Activated CD4-positive, alpha-beta T cell treated with anti-CD3 and anti-CD28 coated beads for 1 hour (primary cell): ENCODE measurements at places on chromosomes 1 and 21.
A peak's percentile ranks its signal among the peaks of the same experiment; 100 is the strongest.

GRCh38 chr1:169200319-169200718 lies 93.8 kb downstream of the ATP1B1 start:
- no peak for DNase-seq

GRCh38 chr21:26546446-26547097 lies 26.5 kb downstream of the CYYR1 start:
- no peak for DNase-seq

GRCh38 chr1:184866586-184866985 lies 107.7 kb downstream of the NIBAN1 start:
- DNase-seq, result no peak

GRCh38 chr1:205913451-205914154 lies 29.7 kb downstream of the SLC26A9 start:
- DNase-seq, result no peak

GRCh38 chr1:182629499-182630096 lies 25.4 kb upstream of the RGS16 start:
- DNase-seq, result peak; percentile 17

DNA sequence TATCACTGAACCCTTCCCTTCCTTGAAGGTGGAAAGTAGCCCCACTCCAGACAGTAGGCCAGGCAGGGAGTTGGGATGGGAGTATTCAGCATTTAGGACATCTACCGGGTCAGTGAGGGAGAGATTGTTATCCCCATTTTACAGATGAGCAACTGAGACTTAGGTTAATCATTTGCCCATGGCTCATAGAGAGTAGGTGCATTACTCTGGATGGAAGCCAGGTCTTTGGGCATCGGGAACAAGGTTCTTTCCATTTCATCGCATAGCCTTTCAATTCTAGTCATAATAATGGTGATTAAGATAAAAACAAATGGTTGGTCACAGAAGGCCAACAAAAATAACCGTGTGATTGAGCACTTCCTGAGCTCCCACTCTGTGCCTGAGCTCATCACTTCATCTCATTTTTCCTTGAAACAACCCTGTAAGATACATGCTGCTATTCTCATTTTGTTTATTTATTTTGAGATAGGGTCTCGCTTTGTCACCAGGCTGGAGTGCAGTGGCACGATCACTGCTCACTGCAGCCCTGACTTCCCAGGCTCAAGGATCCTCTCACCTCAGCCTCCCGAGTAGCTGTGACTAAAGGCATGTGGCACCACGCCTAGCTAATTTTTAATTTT lies 64.8 kb downstream of the NAV1 start:
- DNase-seq, result no peak

GRCh38 chr1:151491641-151492040 lies 19.5 kb upstream of the CGN start:
- no peak for DNase-seq

GRCh38 chr21:38433471-38433870 lies 64.8 kb downstream of the ERG start:
- DNase-seq, result no peak

DNA sequence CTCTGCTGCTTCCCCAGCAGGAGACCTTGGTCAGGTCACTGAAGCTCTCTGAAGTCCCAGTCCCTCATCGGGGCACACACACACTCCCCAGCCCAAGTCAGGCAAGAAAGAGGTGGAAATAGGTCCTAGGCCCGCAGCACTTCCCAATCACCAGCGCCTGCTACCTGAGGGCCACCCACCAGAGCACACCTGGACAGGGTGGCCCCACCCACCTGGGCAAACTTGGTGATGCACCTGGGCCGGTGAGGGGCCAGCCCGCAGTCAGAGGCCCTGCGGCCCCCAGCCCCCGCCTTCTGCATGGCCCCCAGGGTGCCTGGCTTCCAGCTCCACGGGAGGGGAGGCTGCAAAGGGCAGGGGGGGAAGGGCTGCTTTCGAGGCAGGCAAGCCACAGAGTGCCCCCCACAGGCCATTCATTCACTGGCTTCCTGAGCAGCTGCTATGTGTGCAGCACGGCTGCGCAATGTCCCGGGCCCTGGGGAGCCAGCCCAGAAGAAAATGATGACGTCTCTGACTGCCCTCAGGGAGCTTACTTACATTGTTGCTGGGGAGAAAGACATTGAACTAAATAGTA lies 4.7 kb downstream of the SH2D5 start:
- peak; percentile 7 for DNase-seq

GRCh38 chr1:81430236-81430938 lies 370.3 kb upstream of the ADGRL2 start:
- no peak for DNase-seq

GRCh38 chr1:172903581-172904220 lies 147.0 kb downstream of the TNFSF18 start:
- DNase-seq, result no peak

DNA sequence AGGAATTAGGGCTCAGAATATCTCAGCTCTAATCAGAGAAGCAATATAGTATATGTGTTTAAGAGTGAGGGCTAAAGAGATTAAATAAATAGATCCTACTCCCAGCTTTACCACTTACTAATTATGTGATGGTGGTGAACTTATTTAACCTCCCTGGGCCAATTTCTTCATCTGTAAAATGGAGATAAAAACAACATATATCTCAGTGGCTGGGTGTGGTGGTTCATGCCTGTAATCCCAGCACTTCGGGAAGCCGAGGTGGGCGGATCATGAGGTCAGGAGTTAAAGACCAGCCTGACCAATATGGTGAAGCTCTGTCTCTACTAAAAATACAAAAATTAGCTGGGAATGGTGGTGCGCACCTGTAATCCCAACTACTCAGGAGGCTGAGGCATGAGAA lies 135.2 kb downstream of the SLC44A5 start:
- no peak for DNase-seq

DNA sequence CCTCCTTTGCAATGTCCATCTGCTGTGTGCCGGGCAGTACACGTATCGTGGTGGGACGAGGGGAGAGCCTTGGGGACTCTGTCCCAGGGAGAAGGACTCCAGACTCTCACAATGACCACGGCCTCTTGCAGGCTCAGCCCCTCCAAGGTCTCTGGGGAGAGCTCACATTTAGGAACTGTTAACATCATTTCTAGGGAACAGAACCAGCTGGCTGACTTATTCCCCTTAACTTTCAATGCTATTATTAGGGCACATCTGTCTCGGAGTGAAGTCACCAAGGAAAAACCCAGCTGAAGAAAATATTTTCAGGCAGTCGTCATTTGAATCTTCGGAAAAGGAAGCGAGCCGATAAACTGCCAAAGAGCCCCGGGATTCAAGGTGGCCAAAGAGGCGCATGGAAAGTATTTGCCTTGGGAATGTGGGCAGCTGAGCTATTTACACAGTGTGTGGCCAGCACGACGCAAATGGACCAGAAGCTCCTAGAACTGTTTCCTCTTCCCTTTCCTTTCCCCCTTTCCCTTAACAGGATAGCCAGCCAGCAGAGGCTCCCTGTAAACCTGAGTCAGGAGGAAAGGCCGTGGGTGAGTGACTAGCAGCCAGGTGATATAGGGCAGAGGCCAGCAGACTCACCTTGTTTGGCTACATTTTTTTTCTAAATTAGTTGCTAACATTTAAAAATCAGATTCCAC lies 74.5 kb downstream of the ITPKB start:
- no peak for DNase-seq

GRCh38 chr1:38129473-38129872 lies 82.9 kb upstream of the POU3F1 start:
- no peak for DNase-seq

DNA sequence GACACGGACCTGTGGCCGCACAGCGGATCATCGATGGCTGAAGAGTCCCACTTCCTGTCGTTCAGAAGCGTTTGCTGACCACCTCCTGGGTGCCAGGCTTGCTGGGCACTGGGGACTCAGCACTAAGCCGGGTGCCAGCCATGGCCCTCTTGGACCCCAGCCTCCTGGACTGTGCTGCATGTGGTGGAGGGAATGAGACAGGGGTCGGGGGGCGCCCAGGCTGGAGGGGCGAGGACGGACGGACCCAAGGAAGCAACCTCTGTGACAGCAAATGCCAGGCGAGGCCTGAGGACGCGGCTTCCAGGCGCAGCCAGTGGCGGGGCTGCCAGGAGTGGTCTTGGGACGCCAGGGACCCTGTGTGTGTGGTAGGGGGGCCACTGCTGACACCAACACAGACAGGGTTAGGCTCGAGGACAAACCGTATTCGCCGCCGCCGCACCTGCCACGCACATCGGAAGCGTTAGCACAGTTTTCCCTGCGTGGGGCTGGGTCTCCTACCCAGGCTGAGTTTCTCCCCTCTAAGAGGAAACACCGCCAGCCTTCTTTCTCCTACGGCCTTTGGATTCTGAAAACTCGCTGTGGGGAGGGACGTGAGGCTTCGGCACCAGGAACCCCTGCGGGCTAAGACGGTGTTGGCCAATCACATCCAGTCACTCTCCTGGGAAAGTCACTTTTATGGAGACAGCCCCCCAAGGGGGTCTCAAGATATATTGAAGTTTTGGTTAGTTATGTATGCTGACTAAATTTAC lies 3.1 kb upstream of the MXRA8 start:
- DNase-seq, result no peak

- no peak for DNase-seq
These were observed 589.4 kb downstream of the PLPP3 start for GRCh38 chr1:55990007-55990406.

- no peak for DNase-seq
These were observed 158.7 kb downstream of the SIPA1L2 start for GRCh38 chr1:232471250-232471649.

GRCh38 chr1:7705908-7706216 lies 65.2 kb upstream of the VAMP3 start:
- no peak for DNase-seq

DNA sequence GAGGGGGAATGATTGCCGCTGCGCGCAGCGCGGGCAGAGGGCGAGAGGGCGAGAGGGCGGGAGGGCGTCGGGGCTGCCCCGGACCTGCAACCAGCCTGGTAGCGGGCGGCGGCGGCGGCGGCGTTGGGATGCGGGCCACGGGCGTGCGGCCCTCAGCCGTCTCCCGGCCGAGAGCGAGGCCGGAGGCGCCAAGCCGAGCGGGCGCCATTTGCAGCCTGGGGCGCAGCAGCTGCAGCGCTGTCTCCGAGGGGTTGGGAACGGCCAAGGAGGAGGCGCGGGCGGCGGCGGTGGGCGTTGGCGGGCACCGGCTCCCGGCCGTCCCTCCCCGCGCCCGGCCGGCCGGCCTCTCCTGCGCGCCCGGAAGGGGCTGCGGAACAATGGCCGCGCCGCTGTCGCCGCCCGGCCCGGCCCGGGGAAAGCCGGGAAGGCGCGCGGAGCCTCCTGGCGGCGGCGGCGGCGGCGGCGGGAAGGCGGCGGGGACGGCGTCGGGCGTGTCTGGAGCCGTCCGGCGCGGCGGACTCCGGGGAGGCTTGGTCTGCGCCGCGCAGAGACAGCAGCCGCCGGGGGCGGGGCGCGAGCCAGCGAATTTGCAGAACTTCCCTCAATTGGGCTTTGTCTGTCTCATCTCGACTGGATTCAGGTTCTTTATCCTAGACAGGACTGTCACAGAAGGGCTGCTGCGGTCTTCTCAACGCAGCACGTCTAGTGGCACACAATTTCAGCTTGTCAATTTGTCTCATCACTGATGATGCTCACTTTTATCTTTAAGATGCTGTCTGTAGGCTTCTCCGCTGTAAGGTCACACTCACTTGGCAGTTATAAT lies 35.7 kb downstream of the ZBTB8B start:
- no peak for DNase-seq

- no peak for DNase-seq
These were observed 677.8 kb downstream of the USP25 start for GRCh38 chr21:16407403-16408240.

- no peak for DNase-seq
These were observed 11.2 kb upstream of the VWA5B1 start for GRCh38 chr1:20279509-20279908.

- DNase-seq, result no peak
These were observed 27.7 kb upstream of the DMBX1 start for GRCh38 chr1:46461809-46462448.

DNA sequence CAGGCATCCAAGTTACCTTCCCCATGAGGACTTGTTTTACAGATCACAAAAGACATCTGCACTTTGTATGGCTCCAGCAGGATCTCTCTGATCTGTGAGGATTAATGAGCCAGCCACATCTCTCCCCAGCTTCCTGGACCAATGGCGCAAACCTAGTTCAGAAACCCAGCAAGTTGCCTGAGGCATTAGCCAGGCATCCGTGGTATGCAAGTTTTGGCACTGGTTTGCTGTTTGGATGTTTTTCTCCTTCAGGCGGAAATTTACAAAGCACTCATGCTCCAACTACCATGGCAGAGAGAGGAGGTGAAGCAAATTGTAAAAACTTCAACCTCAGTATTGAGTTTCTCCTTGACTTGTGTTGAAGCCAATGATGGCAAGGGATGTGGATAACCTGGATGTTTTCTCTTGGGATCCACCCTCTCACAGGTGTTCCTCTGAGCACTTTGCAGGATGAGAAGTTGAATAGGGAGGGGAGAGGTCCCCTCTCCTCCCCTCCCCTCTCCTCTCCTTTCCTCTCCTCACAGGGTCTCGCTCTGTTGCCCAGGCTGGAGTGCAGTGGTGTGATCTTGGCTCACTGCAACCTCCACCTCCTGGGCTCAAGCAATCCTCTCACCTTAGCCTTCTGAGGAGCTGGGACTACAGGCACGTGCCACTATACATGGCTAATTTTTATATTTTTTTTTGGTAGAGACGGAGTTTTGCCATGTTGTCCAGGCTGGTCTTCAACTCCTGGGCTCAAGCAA lies 25.6 kb upstream of the ENO1 start:
- DNase-seq, result no peak

DNA sequence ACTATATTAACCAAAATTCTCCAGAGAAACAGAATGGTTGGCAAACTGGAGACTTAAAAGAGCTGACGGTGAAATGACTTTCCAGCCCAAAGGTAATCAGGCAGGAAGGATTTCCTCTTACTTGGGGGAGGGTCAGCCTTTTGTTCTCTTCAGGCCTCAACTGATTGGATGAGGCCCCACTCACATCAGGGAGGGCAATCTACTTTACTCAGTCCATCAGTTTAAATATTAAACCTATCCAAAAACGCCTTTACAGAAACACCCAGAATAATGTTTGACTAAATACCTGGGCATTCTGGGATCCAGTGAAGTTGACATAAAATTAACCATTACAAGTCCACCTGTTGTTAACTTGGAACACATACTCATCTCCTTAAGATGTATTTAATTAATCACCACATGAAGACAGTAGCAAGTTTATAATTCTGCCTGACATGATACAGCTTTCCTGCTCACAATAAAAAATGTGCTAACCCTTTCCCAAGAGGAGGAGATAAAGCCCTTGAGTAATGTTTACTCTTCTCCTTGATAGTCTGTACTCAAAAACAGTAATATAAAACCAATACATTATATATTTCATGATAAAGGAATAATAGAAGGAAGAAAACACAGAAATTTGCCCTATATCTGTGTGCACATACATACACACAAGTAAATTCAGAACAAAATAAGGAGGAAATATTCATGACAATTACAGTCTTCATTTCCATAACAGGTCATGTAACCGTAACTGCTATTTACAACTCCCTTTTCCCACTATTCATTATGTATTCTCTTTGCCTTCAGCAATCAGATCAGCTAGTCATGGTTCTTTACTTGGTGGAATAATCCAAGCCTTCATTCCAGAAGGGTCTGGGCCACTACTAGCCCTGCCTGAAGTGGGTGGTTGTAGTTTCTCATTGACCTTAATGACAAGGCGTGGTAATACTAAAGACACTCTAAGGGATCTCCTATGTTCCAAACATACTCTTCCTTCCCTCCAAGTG lies 107.5 kb upstream of the RUNX1 start:
- no peak for DNase-seq

- DNase-seq, result no peak
These were observed 571 bp downstream of the MARCKSL1 start for GRCh38 chr1:32335535-32335789.
